Stimulated activated CD8-positive, alpha-beta memory T cell treated with anti-CD3 and anti-CD28 coated beads, Interleukin-7, amount 100 ng/mL, for 24 hours (primary cell): ENCODE measurements at places on chromosomes 3 and 15.

DNA sequence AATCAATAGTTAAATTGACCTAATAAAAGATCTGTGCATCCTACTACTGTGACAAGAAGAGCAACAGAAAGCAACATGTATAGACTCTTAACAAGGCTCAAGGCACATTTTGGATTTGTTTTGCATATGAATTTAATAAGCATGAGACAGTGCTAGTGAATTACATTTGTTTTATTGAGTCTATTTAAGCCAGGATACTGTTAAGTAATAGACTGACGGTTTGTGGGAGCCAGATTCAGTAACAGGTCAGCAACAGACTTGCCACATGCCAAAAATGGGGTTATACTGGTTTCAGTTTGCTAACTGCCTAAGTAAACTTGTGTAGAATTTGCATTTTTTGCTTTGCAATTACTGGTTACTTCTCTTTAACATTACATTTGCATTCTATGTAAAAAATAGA, 54.0 kb downstream of the MBNL1 start:
- DNase-seq: no peak

- no peak for DNase-seq
Observed at GRCh38 chr3:136949146-136949545, 8.6 kb upstream of the IL20RB start.

GRCh38 chr3:131072099-131072559, 45.5 kb downstream of the NEK11 start:
- no peak for DNase-seq

DNA sequence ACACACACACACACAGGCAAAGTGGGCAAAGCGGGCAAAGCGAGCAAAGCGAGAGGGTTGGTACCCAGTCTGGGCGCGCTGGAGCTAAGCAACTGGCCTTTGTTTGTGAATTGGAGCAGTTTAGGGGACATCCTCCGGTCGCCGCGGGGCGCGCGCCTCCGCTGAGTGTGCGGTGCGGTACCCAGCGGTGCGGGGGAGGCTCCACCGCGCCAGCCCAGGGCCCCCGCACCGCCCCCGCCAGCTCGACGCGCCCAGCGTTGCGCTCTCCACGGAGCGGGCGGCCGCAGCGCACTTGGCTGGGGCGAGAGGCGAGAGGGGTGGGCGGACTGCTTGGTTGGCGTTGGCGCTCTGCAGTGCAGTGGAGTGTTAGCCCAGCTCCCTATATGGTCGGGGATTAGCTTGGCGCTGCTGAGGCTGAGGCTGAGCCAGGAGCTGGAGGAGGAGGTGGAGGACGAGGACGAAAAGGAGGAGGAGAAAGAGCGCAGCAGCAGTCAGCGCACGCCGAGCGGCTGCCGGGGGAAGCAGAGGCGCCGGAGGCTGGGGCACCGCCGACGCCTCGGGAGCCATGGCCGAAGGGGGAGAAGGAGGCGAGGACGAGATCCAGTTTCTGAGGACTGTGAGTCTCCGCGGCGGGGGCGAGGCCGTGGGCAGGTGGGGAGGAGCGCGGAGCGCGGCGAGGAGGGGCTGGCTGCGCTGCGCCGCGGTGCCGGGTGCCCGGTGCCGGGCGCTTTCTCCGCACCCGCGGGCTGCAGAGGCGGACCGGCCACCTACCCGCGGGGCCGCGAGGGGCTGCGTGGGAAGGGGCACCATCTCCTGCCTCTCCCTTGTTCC, at the start of gene RYR3:
Gene RYR3, plus strand, starts transcription at position 487 of the 831 bp plus-strand sequence. Its CDS starts 79 bp downstream, at position 566.
- DNase-seq: no peak

- no peak for DNase-seq
Observed at GRCh38 chr15:44295750-44296431, 7.4 kb downstream of the GOLM2 start.

GRCh38 chr3:82030916-82031315, 269.5 kb upstream of the GBE1 start:
- DNase-seq: no peak

- no peak for DNase-seq
Observed at GRCh38 chr3:23741036-23741706, 64.6 kb upstream of the UBE2E1 start.

GRCh38 chr15:99565049-99565298, 810 bp upstream of the MEF2A start:
- no peak for DNase-seq

- no peak for DNase-seq
Observed at GRCh38 chr3:513301-513700, 316.7 kb downstream of the CHL1 start.

GRCh38 chr3:123447749-123448517, 957 bp downstream of the ADCY5 start:
- peak; percentile 9 for DNase-seq

DNA sequence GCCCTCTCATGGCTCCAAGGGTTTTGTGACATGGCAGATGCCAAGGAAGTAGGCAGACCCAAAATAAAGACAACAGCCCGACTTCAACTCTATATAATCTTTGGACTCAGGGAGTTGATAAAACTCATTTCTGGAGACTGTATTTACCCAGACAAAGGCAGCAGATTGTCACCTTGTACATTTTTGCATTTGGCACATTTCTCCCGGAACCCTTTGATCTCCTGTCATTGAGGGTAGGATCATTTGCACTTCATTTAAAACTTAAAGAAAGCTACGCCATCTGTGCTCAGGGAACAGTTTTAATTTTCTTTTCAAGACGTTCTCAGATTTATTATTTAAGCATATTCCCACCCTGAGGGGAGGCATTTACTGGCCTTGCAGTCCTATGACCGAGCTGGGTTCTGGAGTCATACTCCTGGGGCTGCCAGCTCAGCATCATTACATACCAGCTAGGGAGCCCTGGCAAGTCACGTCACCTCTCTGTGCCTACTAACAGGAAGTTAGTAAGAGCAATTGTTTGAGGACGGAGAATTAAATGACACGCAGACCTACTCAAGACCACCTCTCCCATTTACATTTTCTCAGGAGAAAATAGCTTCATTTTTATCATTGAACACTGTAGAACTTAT, 5.9 kb downstream of the CDCP1 start:
- no peak for DNase-seq

- DNase-seq: no peak
Observed at GRCh38 chr3:197520311-197521276, 35.2 kb downstream of the BDH1 start.

DNA sequence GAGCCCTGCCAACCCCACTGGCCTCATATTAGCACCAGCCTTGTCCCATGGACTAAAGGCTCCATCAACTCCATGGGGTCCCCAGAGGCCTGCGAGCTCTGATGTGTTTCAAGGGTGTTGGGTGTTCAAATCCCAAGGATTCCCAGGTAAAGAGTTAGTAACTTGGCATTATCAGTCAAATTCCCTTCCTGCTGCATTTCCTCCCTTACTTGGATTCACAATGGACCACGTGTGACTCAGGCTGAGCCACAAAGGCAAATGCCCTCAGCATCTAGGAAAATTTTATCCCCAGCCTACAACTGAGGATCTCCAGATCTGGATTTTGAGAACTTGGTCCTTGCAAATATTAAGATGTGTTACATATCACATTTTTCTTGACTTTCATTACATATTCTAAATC, 58.8 kb downstream of the GADL1 start:
- no peak for DNase-seq

GRCh38 chr15:65130941-65131340, 2.7 kb downstream of the PDCD7 start:
- no peak for DNase-seq

GRCh38 chr3:97665896-97666295, 98.7 kb upstream of the ARL6 start:
- no peak for DNase-seq

DNA sequence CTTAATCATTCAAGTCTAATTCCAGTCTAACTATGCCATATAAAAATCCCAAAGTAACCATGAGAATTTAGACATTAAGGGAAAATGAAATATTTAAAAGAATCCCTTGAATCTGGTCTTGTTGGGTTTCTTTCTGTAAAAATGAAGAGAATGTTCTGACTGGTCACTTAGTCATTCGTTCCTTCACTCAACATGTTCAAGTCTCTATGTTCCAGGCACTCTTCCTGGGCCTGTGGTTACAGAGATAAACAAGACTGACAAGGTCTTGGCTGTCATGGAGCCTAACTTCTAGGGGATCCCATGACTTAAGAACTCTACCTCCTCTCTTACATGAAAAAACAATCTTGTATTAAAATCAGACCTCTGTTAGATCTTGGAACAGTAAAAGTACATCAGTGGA, 638.6 kb upstream of the TBL1XR1 start:
- no peak for DNase-seq
